ENCODE measurements at places on chromosomes 1 and 21.

GRCh38 chr1:230307213-230307612, 118.9 kb downstream of the PGBD5 start:
- DNase-seq, result no peak

GRCh38 chr1:218536296-218536986, 191.3 kb downstream of the TGFB2 start:
- no peak for DNase-seq

- DNase-seq, result no peak
Observed at GRCh38 chr1:38741341-38741740, 118.2 kb downstream of the RRAGC start.

GRCh38 chr1:84912726-84913554, 19.9 kb upstream of the LPAR3 start:
- DNase-seq, result no peak

DNA sequence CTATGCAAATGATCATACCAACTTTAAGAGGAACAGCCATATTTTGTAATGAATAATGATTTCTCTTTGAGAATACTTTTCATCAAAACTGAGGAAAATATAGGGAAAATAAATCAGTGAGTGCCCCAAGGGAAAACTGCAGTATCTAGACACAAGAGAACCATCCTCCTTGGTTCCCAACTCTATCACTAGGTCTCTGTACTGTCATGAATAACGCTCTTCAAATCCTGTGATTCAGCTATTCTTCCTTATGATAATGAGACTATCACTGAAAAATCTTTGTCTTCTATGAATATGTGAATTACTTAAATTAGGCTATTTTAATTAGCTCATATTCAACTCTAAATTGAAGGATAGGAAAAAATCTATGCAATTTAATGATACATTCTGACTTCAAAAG, 2.3 kb downstream of the OR2L5 start:
- DNase-seq, result no peak

- no peak for DNase-seq
Observed at GRCh38 chr1:206419250-206419649, 51.0 kb upstream of the IKBKE start.

DNA sequence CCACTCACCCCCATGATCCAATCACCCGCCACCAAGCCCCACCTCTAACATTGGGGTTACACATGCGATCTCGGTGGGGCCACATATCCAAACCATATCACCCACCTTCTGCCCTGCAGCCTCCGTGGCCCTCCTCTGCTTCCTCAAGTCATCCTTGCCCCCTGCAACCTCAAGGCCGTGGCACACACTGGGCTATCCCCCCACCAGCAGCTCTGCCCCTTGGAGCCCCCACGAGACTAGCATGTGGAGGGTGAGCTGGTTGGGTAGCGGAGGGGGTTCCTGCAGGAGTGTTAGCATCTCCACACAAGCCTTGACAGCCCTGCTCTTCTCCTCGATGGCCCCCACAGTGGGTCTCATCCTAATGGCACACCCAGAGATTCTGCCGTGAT, 100.8 kb downstream of the TOMM20 start:
- no peak for DNase-seq

GRCh38 chr1:75616436-75617433, 5.8 kb upstream of the SLC44A5 start:
- DNase-seq, result no peak

DNA sequence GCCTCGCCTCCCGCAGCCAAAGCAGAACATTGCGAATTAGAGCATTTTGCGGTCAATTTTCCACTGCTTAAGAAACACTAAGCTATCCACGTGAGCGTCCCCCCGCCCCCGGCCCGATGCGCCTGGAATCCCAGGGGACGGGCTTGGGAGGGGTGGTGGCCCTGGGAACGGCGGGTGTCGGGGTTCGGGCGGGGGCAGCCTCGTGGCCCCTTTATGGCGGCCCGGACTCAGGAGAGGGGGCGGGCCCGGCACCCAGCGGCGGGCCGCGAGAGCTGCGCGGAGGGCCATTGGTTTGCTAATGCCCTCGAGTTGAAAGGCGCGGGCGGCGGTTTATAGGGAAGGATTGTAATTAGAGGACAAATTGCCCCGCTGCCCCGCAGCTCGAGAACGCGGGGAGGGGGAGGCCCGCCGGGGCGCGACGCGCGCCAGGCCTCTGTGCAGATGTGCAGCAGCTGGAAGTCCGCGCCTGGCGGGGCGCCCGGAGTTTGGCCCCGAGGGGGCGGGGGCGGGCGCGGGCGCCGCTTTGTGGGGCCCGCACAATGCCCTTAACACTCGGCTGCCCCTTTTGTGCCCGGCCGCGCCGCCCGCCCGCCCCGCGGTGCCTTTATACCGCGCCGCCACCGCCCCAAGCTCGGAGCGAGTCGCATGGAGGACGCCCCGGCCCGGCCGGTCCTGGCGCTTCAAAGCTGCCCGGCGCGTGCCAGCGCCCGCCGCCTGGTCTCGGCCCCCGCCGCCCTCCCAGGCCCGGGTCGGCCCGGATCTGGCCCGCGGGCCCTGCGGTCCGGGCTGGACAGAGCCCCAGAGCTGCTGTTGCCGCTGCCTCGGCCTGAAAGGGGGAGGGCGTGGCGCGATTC, 1.9 kb upstream of the HES3 start:
- DNase-seq, result no peak

DNA sequence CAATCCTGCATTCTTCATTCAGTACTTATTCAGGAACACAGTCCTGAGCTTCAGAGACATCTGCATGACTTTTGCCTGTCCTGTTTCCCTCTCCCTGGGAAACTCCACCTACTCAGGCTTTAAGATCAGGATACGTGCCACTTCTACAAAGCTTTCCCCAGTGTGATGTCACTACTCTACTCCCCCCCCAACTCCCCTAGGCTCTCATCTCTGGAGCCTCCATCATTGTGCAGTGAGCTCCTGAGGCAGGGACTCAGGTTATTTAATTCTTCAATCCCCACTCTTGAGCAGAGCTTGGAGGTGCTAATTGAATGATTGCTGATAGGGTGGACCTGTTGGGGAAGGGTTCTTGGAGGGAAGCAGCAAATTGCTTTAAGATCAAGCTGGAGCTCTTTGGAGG, 1.2 kb downstream of the NT5C1A start:
- no peak for DNase-seq

DNA sequence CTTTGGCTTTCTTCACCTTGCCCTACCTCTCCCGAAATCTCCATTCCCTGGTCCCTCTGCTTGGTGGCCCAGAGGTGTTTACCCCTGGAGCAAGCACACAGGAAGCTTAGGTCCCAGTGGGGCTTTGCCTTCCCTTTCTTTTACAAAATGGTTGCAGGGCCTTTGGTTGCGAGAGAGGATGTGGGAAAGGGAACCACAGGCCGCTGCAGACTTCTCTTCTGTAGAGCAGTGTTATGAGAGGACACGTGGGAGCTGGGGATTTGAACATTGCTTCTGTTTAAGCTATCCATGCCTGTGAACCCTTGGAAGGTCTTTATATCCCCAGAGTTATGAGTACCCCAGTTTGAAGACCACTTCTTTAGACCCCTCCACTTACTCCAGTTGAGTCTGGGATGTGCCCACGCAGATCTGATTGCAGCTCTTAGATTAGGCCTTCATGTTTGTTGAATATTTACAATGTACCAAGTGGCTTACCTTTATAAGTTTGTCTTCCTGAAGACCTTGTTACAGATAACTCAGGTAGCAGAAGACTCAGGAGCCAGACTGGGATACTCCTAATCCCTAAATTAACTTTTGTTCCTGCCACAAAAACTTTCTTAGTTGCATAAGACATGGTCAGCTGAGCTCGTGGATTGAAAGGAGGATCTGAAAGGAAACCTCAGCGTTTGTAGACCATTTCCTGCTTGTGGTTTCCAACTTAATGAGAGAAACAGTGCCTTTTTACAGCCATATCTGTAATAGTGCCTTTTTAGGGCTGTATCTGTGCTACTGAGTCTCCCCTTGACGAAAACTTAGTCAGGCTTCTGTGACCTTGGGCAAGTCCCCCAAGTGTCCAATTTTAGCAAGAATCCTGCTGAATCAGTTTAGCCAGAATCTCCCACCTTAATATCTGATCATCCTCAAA, 21.9 kb upstream of the IVNS1ABP start:
- DNase-seq, result no peak

GRCh38 chr1:4745560-4745959, 91.2 kb downstream of the AJAP1 start:
- no peak for DNase-seq

- no peak for DNase-seq
Observed at GRCh38 chr1:156490401-156491032, 10.1 kb downstream of the MEF2D start.

DNA sequence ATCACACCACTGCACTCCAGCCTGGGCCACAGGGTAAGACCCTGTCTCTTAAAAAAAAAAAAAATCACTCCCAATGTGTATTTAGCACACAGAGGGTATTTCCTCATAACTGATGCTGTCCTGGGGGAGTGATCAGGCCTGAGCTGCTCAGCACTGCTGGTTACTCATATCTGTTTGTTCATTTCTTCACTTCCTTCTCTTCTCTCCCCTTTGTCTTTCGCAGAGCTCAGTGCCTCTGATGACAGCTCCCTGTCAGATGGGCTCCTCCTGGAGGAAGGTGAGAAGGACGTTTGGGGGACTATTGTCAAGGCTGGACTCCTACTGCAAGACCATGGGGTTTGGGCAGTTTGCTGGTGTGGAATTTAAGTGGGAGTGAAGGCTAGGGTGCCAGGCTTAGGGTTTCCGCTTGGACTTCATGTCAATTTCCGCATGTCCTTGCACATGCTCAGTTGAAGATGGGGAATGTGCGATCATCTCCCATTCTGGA, 13.0 kb downstream of the INAVA start:
- no peak for DNase-seq

- no peak for DNase-seq
Observed at GRCh38 chr1:40315795-40316594, 1.1 kb downstream of the COL9A2 start.

DNA sequence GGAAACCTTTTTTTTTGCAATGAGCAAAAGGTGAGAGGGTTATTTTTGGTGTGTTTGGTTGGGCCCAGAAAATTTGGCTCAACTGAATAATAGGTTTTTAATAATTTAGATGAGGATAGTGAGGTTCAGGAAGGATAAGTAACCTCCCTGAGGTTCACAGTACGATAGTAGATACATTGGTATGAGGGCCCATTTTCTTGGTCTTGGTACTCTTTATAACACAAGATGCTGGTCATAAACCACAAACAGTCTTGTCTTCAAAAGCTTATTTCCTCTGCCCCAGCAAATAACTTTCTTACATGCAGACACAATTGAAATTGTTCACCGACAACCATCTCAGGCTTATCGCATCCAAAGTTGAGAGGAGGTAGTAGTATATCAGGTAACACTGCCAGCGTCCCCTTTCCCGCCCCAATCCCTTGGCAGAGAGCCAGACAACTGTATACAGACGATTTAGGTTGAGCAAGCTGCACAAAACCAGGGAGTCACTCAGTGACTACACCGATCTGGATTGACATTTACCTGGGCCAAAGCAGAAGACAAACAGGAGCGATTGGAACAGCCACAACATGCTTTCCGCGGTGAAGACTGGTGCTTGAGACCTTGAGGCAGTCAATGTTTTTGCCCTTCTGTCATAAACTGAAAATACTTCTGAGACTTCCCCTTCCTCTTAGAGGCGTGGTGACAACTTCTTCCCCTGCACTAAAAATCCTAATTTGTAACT, at the start of gene SLAMF6:
TSS of gene SLAMF6 (minus strand) at position 634 of the 724 bp plus-strand sequence. CDS start at position 571, 63 bp downstream.
- DNase-seq, result no peak

- DNase-seq, result no peak
Observed at GRCh38 chr1:164654200-164654599, 95.2 kb downstream of the PBX1 start.

GRCh38 chr1:226349801-226350518, 41.0 kb upstream of the LIN9 start:
- DNase-seq, result no peak

- DNase-seq, result no peak
Observed at GRCh38 chr1:232853994-232854797, 49.0 kb downstream of the MAP10 start.

DNA sequence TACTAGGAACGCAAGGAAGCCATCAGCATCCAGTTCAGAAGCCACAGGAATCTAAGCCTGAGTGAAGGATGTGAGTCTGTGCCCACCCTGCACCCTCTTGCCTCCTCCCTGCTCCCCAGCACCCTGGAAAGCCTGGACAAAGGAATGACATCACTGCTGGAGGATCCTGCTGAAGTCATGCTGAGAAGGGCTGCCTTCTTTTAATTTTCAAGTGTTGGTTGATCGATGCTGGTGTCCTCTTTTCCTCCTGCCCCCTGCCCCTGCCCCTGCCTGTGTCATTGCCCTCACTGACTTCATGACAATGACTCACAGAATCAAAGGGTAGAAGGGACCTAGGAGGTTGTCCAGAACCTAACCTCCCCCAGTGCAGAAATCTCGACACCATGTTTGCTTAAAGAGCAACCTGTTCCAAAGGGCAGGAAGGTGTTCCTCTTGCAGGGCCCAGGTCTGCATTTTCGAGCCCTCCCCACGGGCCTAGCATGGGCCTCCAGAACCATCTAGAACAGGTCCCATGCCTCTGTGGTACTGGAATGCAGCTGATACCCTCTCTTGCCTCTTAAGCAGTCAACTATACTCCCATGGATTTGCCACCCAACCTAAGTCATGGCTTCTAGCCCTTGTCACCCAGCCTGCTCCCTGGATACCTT, 9.6 kb downstream of the DHRS3 start:
- DNase-seq, result no peak

DNA sequence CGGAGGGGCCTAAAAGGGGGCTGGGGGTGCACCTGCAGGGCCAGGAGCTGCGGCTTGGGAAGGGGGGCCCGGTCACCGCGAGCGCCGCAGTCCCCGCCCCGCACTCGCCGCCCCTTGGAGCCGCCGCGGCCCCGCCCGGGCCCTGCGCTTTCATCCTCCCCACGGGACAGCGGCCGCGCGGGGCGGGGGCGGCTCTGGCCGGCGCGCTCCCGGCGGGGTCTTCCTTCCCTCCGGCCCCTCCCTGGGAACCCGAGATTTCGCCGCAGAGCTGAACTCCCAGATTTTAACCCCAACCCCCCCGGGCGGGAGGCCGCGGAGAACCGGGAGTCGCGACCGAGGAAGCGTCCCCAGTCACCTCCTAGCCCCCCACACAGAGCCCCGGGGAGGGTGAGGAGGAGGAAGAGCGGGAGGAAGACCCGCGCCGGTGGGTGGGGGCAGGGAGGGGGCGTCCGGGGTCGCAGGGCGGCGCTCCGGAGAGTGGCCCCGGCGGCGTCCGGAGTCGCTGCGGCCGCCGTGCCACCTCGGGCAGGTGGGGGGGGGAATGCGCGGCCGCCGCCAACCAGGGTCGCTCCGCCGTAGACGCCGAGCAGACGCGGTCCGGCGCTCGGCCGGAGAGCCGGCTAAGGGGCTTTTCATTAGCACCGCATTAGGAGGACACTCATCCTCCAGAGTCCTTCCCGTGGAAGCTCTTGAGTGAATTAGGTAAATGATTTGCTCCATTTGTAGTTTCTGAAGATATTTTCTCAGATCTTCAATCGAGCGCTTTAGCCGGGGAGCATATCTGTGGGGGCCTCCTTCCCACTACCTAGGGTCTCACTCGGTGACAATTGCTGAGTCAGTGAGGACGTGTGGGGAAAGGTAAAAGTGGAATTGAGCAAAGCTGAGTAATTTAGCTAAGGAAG, 31.6 kb upstream of the NFIA start:
- peak; percentile 60 for DNase-seq

DNA sequence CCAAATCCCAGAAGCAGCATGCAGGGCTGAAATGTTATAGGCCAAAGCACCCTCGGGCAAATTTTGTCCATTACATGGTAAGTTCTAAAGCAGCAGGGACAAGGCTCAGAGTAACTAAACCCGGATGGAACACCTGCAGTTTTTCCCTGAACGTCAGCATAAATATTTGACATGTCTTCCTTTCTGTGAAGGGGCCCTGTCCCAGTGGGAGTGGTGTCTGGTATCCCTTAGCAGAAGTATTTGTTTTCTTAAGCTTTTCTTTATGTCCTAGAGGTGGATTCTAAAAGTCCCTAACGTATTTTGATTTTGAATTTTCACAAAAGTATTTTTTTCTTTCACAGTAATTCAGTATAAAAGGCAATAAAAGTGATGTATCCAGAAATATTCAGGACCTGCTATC, 223.9 kb downstream of the ST6GALNAC3 start:
- DNase-seq, result no peak
